Activated CD4-positive, alpha-beta T cell treated with anti-CD3 and anti-CD28 coated beads, Interleukin-2, amount 50 U/mL, for 24 hours (primary cell): ENCODE measurements at places on chromosomes 7 and 10.

DNA sequence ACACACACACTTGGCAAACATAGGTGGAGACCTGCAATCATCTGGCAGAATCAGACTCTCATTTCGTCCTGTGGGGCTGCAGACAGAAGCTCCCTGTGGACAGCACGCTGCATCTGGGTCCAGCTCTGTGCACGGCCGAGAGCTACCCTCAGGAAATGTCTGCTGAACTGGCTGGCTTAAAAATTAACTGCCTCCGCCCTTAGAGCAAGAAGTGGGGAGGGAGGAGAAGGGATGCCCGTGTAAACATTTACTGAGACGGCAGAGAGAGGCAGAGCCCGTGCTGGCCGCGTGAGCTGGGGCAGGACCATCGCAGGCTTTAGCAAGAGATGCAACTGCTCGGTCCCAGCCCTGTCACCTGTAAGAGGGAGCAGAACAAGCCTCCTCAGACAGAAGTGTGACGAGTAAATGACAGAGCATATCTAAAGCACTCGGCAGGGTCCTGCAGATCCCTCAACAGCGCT is 81.8 kb downstream of the TNS3 start:
- no peak for DNase-seq

GRCh38 chr10:49150426-49150825 is 16.6 kb upstream of the FAM170B start:
- no peak for DNase-seq

- DNase-seq: no peak
Measured at GRCh38 chr7:7210475-7211237, 28.3 kb downstream of the C1GALT1 start.

DNA sequence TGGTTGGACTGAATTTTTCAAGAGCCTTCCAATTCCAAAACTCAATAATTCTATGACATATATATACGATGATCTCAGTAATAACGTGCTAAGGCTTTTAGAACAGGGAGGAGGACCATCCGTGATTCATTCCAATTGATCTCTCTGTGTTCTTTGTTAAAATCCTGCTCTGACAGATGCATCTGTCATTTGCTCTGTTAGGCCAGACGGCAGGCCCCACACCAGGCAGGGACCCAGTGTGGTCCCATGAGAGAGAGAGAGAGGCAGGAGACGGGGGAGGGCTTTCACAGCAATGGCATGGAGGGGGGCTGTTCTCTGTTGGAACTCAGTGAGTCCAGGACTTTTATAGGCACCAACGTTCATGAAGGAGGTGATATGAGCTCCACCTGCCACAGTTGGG is 160.0 kb upstream of the INSYN2A start:
- no peak for DNase-seq

- DNase-seq: no peak
Measured at GRCh38 chr7:51428217-51428887, 111.7 kb upstream of the COBL start.

GRCh38 chr7:101377189-101377736 is 14.6 kb downstream of the COL26A1 start:
- no peak for DNase-seq

DNA sequence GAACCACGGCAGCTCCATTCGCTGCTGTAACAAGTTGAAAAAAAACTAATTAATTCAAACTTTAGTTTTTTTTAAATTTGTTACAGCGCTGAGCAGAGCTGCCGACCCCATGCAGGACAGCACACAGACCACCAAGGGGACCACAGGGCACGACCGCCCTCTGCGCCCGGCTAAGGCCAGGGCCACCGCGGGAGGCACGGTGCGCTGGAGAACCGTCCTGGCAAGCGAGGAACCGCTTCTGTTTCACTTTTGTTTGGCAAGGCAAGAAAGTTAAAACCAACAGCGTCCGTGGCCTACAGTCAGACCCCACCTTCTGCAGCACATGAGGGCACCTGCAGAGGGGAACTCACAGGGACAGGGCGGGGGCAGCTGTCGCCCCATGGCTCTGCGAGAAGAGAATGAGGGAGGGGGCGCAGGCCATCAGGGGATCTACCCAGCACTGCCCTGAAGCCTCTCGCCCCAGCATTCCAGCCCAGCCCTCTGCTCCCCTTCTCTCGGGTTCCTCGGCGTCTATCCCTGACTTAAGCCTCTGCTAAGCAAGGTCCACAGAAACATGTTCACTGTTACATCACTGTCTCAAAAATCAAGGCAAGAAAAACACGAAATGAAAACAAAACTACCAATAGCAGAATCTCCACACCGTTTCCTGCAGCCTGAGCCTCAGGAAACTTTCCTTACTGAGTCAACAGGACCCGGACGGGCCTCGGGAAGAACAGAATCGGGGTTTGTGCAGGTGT is 204.4 kb downstream of the DIP2C start:
- DNase-seq: no peak

DNA sequence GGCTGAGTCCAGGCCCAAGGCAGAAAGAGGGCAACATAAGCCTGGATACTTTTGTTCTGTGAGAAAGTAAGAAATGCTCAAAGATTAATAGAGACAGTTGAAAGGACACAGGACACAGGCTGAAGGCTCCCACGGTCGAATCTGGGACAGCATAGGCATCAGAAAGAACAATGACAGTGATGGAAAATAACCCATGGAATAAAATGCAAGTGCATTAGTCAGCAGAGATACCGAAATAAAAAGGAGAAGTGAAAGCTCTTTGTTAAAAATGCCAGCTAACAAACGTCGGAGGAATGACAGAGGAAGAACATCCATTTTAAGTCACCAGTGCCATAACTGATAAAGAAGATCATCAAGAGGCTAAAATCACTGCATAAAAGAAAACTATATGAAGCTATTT is 19.6 kb upstream of the AGAP5 start:
- DNase-seq: no peak

DNA sequence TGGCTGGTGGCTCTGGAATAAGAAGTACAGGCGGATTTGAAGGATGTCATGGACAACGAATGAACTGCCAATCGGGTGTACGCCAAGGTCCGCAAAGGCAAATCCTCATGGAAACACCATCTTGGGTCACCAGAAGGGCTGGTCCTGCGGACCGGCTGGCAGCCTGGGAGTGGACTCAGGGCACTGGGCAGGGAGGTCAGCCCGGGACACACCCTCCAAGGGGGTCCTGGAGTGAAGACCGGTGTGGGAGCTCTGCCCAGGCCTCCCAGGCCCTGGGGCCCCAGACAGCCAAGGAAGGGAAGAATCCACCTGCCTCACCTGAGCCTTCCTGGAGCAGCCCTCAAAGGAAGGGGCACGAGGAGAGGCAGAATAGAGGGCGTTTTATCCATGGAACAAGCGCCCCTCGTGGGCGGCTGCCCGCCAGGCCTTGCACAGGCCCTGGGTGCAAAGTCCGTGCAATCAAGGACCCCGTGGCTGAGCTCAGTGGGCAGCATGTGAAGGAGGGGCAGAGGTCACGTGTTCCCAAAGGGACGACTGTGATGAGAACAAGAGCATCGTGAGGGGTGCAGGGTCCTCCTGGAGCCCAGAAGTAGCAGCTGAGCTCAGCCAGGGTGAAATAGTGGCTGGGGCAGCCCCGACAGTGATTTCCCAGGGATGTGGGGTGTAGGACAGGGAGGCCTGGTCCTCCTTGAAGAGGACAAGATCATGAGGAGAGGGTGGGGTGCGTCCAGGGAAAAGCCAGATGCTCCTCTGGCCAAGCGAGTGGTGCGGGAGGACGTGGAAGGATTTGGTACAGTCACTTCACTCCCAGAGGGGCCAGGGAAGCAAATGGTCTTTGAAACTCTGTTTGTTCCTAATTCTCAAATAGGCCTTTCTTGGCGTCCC is 105.2 kb downstream of the TCERG1L start:
- DNase-seq: no peak

GRCh38 chr7:147060070-147060469 is 943.5 kb downstream of the CNTNAP2 start:
- DNase-seq: no peak

DNA sequence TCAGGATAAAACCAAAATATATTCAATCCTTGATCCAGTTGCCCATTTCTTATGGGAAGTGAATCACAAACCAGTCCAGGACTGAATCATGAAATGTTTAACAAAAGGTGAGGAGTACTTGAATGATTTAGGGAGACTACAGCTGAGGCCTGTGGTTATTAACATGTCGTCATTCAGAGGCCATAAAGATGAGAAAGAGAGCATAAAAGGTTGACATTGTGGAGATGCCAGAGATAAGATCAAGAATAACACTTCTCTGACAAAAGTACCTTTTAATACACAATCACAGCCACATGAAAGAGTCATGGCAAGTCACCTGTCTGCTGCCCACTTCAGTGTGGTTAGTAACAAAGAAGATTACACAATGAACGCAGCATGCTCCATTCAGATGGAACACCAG is 1195.7 kb upstream of the SORCS1 start:
- no peak for DNase-seq
